ENCODE measurements at places on chromosomes 16 and 17. TPM values are rescaled to one million over a fixed set of nuclear protein-coding genes. Genes with fewer than 3 reads are reported as not detected.

DNA sequence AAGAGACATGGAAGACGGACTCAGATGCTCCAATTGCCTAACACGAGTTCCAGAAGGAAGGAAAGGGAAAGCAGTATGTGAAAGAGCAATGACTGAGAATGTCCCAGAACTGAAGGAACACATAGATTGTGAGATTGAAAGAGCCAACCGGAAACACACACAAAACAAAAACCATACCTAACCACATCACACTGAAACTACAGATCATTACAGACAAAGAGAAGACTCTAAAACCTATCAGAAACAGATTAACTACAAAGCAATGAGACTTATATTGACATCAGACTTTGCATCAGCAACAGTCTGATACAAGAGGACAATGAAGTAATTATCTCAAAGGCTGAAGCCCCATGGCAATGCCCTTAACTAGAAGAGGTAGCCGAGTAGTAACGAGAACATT is 45.6 kb upstream of the CLEC18B start:
- no peaks in the 10 kb centered on the region for H3K4me1 ChIP-seq
- no peak overlapping the region for H3K27ac ChIP-seq
- no peaks in the 10 kb centered on the region for H3K27me3 ChIP-seq
- H3K4me3 ChIP-seq: no peak overlapping the region
- DNase-seq: no peak

DNA sequence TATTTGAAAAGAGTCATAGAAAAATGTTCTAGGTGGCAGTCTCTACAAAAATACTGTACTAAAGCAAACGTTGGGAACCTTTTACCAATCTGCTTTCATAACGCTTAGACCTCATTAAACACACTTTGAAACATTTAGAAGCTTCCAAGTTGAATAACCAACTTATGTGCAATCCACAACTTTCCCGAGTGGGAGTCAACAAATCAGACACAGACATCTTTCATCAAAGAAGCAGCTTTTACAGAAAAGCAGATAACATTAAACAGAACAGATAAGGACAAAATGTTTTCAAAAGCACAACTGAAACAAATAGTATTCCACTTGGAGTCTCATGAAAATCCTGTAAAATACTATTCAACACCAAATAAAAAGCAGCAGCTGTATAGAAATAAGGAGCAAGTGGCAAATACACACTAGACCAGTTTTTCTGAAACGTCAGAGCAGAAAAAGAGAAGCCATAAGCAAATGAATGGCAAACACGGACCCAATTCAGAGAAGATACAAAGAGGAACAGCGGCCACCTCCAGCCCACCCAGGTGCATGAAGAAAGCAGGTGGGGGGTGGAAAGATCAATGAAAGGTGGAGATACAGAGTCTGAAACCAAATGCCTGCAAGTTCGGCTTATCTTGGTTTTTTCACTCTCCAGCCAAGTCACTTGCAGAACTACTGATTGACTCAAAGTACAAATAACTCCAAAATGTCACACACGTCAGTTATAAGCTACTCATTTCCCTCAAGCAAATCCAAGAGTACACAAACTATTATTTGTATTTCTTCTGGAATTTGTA is 18.4 kb upstream of the FBF1 start:
- H3K4me1 ChIP-seq: no peaks in the 10 kb centered on the region
- no peak overlapping the region for H3K4me3 ChIP-seq
- no peaks in the 10 kb centered on the region for H3K27me3 ChIP-seq
- no peak for DNase-seq

GRCh38 chr17:67638871-67639270 is 78.9 kb upstream of the NOL11 start:
- peaks cover 13% of the 10 kb centered on the region for H3K36me3 ChIP-seq
- H3K4me1 ChIP-seq: no peaks in the 10 kb centered on the region
- H3K4me3 ChIP-seq: no peak overlapping the region
- H3K27ac ChIP-seq: no peak overlapping the region
- H3K27me3 ChIP-seq: no peaks in the 10 kb centered on the region

DNA sequence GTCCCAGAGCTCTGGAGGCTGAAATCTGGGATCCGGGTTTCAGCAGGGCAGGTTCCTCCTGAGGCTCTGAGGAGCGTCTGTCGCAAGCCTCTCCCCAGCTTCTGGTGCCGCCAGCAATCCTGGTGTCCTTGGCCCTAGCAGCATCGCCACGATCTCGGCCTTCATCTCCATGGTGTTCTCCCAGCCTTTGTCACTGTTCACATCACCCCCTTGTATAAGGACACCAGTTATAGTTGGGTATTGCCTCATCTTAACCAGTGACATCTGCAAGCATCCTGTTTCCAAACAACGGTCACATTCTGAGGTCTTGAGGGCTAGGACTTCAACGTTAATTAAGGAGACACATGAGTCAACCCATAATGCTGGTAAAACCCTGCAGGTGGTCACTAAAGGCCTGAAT is 2.8 kb upstream of the PPP1R27 start:
- no peaks in the 10 kb centered on the region for H3K27me3 ChIP-seq
- peaks cover 3% of the 10 kb centered on the region for H3K4me1 ChIP-seq
- no peak overlapping the region for H3K27ac ChIP-seq
- peaks cover 3% of the 10 kb centered on the region for H3K36me3 ChIP-seq

DNA sequence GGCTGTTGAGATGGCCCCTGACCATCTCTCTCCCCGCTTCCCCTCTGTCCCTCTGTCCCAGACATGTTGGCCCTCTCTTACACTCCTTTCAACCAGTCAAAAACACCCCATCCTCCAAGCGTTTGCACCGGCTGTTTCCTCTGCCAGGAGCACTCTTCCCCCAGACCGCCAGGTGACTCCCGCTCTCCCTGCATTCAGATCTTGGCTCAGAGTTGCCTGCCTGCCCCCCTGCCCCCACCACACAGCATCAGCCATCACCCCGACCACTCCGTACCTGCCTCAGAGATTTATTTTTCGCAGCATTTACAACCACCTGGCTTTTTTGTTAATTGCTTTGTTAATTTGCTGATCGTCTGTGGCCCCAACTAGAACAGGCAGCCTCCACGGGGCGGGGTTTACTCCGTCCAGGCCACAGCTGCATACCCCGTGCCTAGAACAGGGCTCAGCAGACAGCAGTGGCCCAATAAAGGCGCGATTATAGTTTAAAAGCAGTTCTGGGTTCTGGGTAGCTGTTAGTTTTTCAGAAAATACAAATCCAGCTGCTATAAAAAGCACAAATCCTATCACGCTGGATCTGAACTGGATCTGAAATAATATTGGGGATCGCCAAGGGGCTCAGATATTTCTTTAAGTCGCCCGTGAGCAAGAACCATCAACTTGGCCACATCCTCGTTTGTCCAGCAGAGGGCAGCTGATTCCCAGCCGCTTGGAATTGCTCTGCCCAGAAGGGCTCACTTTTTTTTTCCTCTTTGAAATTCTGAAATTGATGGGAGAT is 173.6 kb downstream of the IRF8 start:
- no peaks in the 10 kb centered on the region for H3K4me1 ChIP-seq
- no peaks in the 10 kb centered on the region for H3K36me3 ChIP-seq
- no peak overlapping the region for H3K4me3 ChIP-seq
- peak; percentile 37 for DNase-seq
- H3K27me3 ChIP-seq: no peaks in the 10 kb centered on the region

Gene ZFP1
- 26.5 TPM for total RNA-seq

- DNase-seq: no peak
- H3K4me1 ChIP-seq: no peaks in the 10 kb centered on the region
Observed at GRCh38 chr16:56067406-56067805, 123.9 kb upstream of the GNAO1 start.

Gene JUP
- total RNA-seq: 27.0 TPM

Gene RASL10B
- 0.76 TPM for total RNA-seq

Gene ATP2A3
- total RNA-seq: 52.9 TPM

Gene C17orf78
- not detected for total RNA-seq

DNA sequence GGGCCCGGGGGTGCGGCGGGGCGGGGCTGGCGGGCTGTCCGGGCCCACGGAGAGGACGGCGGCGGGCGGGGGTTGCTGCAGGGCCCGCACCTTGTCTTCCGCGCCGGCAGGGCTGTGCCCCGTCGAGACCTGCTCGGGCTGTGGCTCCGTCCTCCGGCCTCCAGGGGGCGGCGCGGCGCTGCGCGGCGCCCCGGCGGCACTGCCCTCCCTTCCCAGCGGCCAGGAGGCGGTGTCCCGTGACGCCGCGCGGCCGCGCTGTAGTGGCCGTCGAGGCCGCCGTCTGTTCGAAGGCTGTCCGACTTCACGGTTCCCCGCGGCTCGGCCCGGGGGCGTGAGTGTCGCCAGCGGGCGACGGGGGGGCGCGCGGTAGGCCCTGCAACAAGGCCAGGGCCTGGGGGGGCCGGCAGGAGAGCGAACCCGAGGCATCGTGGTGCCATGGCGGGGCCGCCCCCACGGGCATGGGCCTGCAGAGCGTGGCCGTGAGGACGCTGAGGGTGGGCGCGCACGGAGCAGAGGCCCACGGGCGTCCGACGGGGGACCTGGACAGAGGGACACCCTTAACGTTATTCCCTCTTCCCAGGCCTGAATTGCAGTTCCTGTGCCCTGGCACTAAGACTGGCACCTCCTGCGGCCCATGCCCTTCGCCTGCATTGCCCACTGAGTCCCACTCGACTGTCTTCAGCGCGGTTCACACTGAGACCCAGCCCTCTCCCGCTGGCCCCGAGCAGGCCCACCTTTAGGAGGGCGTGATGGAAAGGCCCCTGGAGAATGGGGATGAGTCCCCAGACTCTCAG is at the start of gene PLEKHG4:
Gene PLEKHG4 (plus strand): TSS at position 237 of the 794 bp plus-strand sequence. CDS start 513 bp downstream, at position 750.
- no peaks in the 10 kb centered on the region for H3K27me3 ChIP-seq
- no peak within 1 kb of the TSS for H3K27ac ChIP-seq
- H3K4me3 ChIP-seq: peak within 1 kb of the TSS; percentile 58
- peaks cover 12% of the 10 kb centered on the region for H3K36me3 ChIP-seq
- peaks cover 3% of the 10 kb centered on the region for H3K4me1 ChIP-seq
- DNase-seq: peak; percentile 63

DNA sequence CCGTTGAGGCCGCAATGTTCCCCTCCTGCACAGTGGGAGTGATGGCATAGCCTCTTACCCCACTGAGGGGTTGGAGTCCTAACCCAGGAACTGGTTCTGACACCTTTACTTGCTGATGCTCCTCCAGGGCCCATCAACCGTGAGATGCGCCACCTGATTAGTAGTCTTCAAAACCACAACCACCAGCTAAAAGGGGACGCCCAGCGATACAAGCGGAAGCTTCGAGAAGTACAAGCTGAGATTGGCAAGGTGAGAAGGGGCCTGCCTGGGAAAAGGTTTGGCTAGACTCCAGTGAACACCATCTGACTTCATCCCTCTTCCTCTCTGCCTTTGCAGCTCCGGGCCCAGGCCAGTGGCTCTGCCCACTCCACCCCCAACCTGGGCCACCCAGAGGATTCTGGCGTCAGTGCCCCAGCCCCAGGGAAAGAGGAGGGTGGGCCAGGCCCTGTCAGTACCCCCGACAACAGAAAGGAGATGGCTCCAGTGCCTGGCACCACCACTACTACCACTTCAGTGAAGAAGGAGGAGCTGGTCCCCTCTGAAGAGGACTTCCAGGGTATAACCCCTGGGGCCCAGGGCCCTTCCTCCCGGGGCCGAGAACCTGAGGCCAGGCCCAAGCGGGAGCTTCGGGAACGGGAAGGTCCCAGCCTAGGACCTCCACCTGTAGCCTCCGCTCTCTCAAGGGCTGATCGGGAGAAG is 5.8 kb downstream of the RNF40 start:
- H3K36me3 ChIP-seq: peaks cover 90% of the 10 kb centered on the region
- H3K4me1 ChIP-seq: peaks cover 6% of the 10 kb centered on the region
- no peak overlapping the region for H3K4me3 ChIP-seq
- no peak overlapping the region for H3K27ac ChIP-seq
- H3K27me3 ChIP-seq: no peaks in the 10 kb centered on the region
- no peak for DNase-seq

Gene CCL13
- 22.0 TPM for total RNA-seq

- peaks cover 16% of the 10 kb centered on the region for H3K4me1 ChIP-seq
- peaks cover 62% of the 10 kb centered on the region for H3K36me3 ChIP-seq
- no peaks in the 10 kb centered on the region for H3K27me3 ChIP-seq
Observed at GRCh38 chr17:64498308-64499203, 1.7 kb upstream of the POLG2 start.

DNA sequence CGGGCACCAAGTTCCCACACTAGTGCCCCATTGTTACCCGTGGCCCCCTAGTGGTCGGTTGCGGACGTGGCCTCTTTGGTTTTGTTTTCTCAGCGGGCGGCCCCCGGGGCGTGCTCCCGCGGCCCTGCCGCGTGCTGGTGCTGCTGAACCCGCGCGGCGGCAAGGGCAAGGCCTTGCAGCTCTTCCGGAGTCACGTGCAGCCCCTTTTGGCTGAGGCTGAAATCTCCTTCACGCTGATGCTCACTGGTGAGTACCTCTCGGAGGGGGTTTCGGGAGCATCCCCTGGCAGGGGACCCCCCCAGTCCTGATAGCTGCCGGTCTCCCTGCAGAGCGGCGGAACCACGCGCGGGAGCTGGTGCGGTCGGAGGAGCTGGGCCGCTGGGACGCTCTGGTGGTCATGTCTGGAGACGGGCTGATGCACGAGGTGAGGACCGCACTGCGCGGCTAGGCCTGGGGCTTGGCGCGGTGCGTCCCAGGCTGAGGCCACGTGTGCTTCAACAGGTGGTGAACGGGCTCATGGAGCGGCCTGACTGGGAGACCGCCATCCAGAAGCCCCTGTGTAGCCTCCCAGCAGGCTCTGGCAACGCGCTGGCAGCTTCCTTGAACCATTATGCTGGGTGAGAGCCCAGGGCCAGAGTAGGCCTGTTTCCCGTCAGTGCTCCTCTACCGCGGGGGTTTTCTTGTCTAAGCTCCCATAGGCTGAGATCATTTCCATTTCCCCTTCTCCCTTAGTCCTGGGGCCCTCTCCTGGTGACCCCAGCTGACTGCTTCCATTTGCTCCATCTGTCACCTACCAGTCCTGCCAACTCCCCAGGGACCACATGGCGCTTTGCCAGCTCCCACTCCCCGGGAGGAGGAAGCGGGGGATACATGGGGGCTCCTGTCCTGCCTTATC is 1.7 kb downstream of the SPHK1 start:
- no peak overlapping the region for H3K27ac ChIP-seq
- peak; percentile 67 for DNase-seq
- peaks cover 40% of the 10 kb centered on the region for H3K4me1 ChIP-seq
- H3K27me3 ChIP-seq: peaks cover 42% of the 10 kb centered on the region

GRCh38 chr17:77507111-77507885 is 366.5 kb downstream of the SEC14L1 start:
- no peaks in the 10 kb centered on the region for H3K27me3 ChIP-seq
- H3K27ac ChIP-seq: no peak overlapping the region
- H3K4me1 ChIP-seq: no peaks in the 10 kb centered on the region
- no peak for DNase-seq
- no peak overlapping the region for H3K4me3 ChIP-seq

- no peak overlapping the region for H3K4me3 ChIP-seq
- no peak overlapping the region for H3K27ac ChIP-seq
- no peaks in the 10 kb centered on the region for H3K36me3 ChIP-seq
- H3K4me1 ChIP-seq: no peaks in the 10 kb centered on the region
Observed at GRCh38 chr17:73878923-73879322, 234.7 kb upstream of the SDK2 start.

- no peaks in the 10 kb centered on the region for H3K27me3 ChIP-seq
- no peaks in the 10 kb centered on the region for H3K36me3 ChIP-seq
- H3K4me1 ChIP-seq: no peaks in the 10 kb centered on the region
- DNase-seq: no peak
Observed at GRCh38 chr17:41287050-41287449, 11.6 kb downstream of the KRTAP9-7 start.

Gene RPAIN
- 68.3 TPM for total RNA-seq

GRCh38 chr17:20128036-20128667 is 119.0 kb downstream of the SPECC1 start:
- no peaks in the 10 kb centered on the region for H3K27me3 ChIP-seq
- no peak overlapping the region for H3K4me3 ChIP-seq
- no peak overlapping the region for H3K27ac ChIP-seq
- H3K36me3 ChIP-seq: no peaks in the 10 kb centered on the region
- no peak for DNase-seq
